ENCODE measurements at places on chromosomes 4 and X.

DNA sequence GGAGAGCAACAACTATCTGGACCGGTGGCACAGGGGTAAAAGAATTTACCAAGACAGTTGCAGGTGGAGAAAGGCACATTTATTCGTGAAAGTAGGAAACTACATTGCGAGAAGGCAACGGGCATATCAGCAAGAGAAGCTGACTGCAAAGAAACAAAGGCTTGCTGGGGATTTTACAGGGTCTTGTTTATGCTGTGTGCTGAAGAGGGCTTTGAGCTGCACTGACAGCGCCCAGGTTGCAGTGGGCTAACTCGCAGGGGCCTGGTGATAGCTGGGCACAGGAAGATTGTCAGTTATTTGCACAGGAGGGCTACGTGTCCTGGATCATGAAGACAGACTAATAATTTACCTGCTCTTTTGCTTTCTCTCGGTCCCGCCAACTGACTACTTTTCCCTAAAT lies 10.7 kb downstream of the TLR3 start:
- DNase-seq, result no peak

DNA sequence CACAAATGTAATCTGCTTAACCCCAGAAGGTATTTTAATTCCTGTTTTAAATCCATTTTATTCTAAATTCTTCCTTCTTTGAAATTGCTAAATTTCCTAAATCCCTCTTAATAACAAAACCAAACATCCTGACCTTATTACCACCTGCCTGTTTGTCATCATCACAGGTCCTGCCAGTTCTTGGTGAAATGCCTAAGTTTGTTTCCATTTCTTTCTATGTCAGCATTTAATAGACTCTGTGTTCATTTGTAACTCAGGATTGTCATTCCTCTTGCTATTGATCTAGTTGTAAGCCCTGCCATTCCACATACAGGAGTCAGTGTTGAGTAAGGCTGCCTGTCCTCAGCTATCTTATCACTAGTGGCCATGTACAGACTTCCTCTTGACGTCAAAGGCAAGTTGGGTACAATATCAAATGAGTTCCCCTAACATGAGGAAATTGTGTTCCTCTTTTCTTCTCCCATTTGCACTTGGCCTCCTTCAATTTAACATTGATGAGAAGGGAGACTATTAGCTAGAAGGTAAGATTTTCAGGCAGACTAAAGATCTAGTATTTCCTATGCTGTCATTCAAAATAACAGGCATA lies 440.1 kb downstream of the AFF2 start:
- no peak for DNase-seq

DNA sequence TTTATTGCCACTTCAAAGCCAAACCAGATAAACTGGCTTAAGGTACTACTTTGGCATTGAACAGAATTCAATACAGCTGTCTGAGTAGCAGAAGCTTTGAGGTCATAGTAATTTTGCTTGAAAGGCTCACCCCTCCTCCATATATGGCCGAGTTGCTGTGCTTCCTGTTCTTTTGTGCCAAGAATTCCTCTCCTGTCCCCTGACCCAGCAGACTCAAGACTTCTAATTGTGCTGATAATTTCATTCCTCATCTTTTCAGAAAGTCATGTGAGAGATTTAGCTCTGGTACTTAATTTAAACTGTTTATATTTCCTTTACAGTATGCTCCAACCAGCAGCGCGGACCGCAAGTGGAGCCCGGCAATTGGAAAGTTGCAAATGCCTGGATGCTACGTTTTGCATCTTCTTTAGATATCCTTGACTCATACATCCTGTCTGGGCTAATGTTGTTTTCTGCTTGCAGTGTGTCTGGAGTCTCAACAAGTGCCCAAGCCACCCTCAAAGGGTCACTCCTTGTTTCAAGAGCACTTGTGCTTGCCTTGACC lies 373.4 kb downstream of the PDGFC start:
- no peak for DNase-seq

GRCh38 chr4:57131849-57132742 lies 21.9 kb upstream of the IGFBP7 start:
- no peak for DNase-seq

- DNase-seq, result no peak
Measured at GRCh38 chr4:183094393-183095198, 4.5 kb upstream of the WWC2 start.

- no peak for DNase-seq
Measured at GRCh38 chrX:13495232-13495631, 74.2 kb upstream of the EGFL6 start.

- peak; percentile 77 for DNase-seq
Measured at GRCh38 chrX:140918398-140919038, 83.9 kb upstream of the SPANXB1 start.

DNA sequence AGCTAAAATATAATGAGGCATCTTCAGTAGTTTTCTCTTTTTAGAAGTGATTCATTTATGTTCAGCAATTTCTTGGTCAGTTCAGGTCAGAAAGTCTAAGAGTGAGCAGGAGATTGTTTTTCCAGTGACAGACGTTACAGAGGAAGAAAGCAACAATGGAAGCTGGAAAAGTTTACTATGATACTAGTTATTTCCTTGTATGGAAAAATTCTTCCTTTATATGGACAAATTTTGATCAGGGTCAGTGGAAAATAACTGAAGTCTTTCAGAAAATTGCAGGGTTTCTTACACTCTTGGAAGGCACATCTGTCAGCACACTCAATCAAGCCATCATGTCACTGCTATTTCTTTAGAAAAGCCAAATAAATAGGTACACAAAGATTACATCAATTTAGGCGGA lies 1120.7 kb downstream of the FAT4 start:
- no peak for DNase-seq

- DNase-seq, result no peak
Measured at GRCh38 chr4:42478509-42478908, 81.2 kb downstream of the SHISA3 start.
